Large intestine (tissue), 12 donors: ENCODE measurements at places on chromosomes 1 and 21.

DNA sequence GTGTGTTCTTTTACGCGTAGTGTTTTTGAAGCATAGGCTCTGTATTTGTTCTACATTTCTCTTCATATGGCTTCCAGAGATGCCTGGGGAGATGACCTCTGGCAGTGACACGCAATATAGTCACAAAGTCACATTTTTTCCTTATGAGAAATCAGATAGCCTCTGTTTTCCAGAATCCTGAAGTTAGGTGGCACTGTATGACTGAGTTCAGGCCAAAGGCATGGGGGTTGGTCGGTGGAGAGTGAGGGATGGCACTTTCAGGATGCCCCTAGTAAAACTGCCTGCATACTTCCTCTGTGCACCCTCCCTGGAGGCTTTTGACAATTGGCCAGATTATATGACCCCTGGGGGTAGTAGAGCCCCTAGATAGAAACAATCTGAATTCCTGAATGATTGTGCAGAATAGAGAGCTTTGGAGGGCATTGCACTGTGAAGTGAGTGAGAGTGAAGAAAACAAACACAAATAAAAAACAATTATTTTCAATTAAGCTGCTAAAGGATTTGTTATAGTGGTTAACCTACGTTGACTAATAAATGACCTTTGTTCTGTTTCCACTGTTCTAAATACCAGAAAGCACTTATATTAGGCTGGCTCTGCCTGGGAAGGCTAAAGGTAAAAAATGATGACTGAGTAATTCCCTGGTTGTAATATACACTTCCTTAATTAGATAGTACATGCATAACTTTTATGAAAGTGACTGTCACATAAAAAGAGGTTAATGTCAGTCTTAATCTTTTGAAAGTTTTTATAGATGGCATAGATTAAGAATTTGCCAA lies 1660.8 kb downstream of the PLA2G4A start:
- DNase-seq, result peak; percentile 10

- DNase-seq, result no peak
Observed at GRCh38 chr1:203888807-203889251, 27.4 kb downstream of the SNRPE start.

DNA sequence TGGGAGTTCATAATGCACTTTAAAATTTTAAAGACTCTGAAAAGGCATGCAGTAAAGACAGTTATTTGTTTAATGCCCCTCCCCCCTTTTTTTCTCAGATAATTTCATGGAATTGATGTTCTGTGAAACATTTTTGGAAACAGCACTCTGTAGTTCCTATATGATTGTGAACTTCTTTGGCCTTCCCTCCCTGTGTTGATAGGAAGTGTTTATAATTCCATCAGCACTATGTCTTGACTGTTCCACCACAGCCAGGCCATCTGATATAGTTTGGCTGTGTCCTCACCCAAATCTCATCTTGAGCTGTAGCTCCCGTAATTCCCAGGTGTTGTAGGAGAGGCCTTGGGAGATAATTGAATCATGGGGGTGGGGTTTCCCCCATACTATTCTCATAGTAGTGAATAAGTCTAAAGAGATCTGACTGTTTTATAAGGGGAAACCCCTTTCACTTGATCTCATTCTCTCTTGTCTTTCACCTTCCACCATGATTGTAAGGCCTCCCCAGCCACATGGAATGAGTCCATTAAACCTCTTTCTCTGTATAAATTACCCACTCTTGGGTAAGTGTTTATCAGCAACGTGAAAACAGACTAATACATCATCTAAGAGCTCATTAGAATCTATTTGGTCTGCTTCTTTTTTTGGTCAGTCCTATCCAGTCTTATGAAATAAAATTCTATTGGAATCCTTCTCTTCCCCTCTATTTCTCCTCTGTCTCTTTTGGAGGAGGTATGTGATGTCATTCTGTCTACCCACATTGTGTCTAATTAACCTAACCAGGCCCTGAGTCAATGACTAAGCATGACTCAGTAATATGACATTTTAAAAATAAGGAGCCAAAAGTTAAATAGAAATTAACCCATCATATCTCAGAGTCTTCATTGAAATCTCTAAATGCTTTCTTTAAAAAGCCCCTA lies 8.9 kb downstream of the CCDC185 start:
- no peak for DNase-seq

DNA sequence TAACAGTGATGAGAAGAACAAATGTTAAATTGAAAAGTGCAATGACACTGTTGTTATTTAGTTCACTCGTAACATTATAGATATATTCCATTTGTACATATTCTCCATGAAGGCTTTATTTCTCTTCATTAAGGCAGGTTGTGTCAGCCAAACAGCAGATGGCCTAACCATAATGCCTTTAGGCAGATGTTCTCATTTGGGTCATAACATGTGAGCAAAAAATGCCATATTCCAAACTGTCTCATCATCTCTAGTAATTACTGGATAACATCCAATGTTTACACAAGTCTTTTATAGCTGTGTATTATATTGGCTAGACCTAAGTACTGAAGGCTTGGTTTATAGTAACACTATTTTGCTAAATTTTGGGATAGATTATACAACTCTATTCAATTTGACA lies 87.2 kb upstream of the CHODL start:
- no peak for DNase-seq

GRCh38 chr21:35683664-35684304 lies 376.5 kb downstream of the SETD4 start:
- DNase-seq, result no peak

GRCh38 chr1:85544689-85545215 lies 35.8 kb upstream of the CCN1 start:
- DNase-seq, result no peak

DNA sequence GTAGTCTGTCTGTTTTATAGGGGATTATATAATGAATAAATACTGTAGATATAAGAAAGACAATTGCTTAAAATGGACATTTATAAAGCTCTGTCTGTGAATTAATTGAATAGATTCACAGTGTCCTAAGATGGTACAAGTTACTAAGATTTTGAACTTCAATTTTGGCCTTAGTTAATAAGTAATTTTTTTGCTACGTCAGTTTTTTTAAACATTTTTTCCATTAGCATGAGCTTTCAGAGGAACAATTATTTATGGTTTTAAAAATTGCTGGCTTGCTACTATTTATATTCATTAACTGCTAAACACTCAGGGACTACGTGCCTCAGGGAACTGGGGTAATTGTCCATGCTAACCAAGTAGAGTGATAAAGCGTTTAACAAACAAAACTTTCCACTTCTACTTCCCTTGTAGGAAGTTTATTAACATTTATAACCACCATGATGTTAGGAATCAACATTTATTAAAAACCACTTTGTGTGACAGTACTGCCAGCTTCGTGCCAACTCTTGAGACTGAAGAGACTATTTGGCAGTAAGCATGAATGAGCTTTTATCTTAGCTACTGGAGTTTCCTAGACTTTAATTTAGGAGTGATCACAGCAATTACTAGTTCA lies 65.4 kb upstream of the PTGS2 start:
- DNase-seq, result no peak

DNA sequence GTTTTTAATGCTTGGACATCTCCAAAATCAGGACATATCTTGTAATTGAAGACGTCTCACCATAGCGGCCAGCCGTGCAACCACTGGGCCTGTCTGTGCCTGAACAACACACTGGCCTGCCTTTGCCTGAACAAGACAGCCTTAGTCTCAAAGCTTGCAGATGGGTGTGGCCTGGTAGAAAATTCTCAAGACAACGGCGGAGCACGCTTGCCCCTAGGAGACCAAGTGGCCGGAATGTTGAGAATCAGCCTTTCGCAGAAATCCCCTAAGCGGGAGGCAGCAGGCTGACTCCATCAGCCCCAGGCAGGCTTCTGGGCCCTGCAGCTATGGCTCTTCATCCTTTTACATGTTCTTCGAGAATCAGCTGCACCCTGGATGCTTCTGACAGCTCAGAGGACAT lies 98.0 kb upstream of the C1orf174 start:
- no peak for DNase-seq

GRCh38 chr1:97743129-97743528 lies 177.7 kb downstream of the DPYD start:
- DNase-seq, result no peak

- no peak for DNase-seq
Observed at GRCh38 chr1:100969327-100969726, 56.3 kb downstream of the DPH5 start.
